ENCODE measurements at places on chromosomes 16 and 17.

DNA sequence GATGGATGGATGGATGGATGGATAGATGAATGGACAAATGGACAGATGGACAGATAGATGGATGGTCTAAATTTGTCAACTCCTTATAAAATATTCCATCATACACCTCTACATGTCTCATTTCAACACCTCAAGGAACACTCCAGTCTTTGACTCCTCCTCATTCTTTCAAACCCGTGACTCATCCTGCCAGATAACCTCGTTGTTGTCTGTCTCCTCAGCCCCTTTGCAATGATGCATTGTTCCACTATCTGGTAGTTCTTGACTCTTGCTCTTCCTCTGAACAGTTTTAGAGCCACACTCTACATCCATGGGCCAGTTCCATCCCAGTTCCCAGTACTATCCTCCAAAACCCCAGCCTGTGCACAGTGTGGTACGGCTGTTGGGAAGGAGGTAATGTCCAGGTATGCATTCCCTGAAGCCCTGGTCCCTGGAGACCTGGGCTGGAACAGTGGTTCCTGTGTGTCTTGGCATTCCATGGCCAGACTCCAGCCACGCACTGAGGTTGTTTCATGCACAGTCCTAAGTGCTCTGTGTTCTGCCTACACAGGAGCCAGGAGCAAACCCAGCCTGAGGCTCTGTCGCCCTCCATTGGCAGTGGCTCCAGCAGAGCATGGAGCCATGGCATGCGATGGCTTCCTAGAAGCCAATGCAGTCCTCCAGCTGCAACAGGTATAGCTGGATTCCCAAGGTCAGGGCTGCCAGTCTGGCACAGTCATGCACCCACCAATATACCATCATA, 105.7 kb downstream of the C17orf67 start:
- no peak for DNase-seq

- peak; percentile 87 for DNase-seq
Measured at GRCh38 chr17:43020789-43021740, 1.1 kb downstream of the VAT1 start.

DNA sequence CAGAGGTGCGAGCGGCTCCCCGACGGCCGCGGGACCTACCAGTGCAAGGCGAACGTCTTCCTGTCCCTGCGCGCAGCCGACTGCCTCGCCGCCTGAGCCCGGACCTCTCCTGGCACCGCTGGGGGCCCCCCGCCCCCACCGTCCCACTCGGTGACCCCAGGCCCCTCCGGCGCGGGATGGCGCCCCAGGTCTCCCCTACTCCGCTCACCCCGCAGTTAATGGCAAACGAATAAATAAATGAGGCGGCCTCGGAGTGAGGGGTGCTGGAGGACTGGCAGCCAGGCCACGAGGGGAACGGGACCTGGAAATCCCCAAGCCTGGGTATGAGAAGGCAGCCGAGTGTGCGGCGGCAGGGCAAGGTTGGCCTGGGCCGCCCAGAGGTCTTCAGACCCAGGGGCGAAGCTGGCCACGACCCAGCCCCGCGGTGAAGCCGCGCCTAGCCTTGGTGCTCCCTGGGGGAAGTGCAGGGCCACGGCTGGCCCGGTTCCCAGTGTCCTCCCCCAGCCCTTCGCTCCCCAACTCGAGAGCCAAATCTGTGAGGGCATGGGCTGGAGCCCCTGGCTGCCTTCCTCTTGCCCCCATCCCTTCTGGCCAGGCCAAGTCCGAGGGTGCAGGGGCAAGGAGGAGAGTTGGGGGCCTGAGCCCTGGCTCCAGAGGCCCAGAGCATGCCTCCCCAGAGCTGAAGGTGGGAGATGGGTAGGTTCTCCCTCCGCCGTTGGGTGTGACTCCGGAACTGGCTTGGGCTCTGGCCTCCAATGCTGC, 796 bp downstream of the NPB start:
- DNase-seq, result no peak

DNA sequence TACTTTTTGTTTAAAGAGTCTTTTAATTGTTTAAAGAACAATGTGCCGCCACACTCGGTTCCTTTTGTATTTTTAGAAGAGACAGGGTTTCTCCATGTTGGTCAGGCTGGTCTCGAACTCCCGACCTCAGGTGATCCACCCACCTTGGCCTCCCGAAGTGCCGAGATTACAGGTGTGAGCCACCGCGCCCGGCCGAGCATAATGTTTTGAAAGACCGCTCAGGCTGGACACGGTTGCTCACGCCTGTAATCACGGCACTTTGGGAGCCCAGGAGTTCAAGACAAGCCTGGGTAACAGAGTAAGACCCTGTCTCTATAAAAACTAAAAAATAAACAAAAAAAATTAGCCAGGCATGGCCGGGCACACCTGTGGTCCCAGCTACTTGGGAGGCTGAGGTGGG, 59.8 kb downstream of the RNF213 start:
- no peak for DNase-seq

DNA sequence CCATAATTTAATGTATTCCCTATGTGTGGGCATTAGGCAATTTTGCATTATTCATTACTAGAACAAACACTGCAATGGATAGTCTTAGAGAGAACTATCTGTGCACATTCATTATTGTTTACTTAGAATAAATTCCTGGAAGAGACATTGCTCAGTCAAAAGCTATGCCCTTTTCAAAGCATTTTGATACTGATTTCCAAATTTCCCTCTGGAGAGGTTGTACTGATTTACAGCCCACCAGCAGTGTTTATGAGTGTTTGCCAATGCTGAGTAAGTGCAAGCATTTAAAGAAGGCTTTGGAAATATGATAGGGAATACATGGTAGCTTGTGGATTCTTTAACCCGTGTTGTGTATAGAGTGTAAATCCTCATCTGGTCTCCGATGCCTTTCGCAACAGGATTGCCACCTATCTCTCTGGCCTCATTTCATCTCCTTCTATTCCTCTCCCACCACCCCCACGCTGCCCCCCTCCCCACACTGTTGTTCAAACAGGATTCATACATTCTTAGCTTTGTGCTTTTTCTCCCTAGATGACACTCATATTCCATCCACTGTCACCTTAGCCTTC, 33.4 kb upstream of the MMD start:
- no peak for DNase-seq

- DNase-seq, result no peak
Measured at GRCh38 chr17:7887038-7887481, 1.5 kb upstream of the CHD3 start.

DNA sequence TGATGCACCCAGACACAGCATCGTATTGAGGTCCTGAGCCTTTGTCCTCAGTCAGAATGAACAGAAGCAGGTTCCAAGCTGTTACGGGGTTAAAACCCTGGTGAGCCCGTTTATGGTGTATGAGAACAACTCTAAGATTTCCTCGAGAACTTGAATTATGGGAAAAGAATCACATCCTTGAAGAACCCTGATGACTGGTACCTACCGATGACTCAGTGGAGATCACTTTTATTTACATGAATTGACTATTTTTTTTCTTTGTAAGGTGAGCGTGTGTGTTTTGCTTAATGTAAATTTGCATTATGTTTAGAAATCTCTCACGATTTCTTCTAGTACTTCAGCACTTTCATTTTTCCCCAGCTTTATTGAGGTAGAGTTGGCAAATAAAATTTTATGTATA, 3.3 kb upstream of the KRTAP4-4 start:
- DNase-seq, result no peak

DNA sequence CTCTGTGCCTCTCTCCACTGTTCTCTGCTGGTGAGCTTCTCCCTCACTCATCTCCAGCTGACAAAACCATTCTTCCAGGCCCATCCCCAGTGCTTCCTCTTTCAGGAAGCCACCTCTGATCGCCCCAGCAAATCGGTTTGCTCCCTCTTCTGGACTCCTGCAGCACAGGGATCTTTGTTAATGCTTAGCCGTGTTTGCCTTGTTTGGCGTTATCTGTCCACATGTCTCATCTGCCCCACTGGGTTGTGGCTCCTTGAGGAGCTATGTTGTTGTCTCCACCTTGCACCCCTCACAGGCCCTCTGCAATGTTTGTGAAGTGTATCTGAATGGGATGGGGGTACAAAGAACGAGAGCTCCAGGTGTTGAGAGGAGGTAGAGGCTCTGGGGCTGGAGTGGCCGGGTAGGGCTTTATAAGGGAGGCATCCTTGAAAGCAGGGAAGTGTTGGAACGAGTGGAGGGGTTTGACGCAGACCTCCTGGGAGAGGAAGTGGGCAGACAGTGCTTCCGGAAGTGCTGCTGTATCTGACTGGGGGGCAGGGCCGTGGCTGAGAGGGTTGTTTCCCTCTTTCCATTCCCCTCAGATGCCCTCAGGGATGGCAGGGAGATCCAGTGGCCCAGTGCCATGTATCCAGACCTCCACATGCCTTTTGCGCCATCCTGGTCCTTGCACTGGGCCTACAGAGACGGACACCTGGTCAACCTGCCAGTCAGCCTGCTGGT, 27.8 kb downstream of the CASKIN2 start:
- DNase-seq, result peak; percentile 33

DNA sequence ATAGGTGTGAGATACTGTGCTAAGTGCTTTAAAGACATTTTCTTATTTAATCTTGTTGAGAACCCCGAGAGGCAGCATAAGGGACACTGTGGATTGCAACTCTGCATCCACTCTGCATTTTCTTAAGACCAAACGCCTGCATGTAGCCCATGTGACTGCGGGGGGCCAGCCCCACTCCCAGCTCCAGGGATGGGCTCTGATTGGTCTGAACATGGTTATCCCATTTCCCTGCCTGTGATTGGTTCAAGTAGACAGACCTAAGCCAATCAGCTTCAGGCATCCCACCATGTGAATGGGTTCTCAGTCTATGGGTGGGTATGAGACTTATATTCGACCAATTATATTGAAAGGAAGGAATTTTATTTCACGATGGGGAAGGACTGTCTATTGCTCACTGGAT, 33.2 kb upstream of the USP7 start:
- DNase-seq, result no peak

DNA sequence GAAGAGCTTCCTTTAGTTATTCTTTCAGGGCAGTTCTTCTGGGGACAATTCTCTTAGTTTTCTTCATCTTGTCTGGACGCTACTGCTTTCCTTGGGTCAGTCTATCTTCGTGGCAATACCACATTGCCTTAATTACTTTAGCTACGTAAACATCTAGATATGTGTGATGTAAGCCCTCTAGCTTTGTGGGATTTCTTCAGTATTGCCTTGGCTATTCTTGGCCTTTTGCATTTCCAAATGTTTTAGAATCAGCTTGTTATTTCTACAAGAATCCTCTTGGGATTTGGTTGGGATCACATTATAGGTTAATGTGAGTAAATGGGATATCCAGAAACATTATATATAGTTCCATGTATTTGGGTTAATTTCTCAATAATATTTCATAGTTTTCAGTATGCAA, 9.0 kb upstream of the ST6GALNAC2 start:
- DNase-seq, result no peak

DNA sequence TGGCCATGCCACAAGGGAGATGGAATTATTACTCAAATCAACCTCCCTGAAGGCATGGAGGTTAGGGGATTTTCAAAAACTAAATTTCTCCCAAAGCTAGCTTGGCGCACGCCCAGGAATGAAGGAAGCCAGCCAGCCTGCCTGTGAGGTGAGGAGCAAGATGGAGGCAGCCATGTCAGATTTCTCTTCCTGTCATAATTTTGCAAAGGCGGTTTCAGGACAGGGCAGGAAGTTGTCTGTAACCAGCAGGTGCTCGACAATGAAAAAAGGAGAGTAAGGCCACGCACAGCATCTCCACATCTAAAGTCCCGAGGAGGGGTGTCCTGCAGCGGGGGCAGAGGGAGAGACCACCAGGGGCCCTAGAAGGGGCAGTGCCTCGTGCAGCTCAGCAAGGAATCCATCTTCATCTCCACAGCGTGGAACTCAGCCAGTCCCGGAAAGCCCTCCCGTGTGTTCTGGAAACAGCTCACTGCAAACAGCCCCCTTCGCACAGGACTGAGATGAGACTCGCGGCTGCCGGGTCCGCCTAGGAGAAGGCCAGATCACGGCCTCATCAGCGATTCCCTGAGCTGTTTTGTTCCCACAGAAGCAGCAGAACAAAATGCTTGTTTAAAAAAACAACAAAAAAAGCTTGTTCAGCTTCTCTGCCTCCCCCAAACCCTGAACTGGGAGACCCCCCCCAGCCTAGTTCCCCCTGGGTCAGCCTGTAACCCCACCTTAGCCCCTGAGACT, 47.8 kb downstream of the SLC7A5 start:
- no peak for DNase-seq

DNA sequence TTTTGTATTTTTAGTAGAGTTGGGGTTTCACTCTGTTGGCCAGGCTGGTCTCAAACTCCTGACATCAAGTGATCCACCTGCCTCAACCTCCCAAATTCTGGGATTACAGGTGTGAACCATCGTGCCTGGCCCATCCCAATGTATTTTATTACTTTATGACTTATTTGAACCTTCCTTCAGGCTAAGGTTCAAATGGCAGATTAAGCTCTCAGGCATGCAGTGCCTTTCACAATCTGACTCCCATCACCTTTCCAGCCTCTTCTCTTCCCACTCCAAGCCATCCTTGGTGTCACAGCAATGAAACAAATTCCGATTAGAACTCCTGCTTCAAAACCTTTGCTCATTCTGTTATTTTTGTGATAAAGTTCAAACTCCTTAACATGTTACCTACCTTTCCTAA, 26.6 kb upstream of the YPEL2 start:
- no peak for DNase-seq

DNA sequence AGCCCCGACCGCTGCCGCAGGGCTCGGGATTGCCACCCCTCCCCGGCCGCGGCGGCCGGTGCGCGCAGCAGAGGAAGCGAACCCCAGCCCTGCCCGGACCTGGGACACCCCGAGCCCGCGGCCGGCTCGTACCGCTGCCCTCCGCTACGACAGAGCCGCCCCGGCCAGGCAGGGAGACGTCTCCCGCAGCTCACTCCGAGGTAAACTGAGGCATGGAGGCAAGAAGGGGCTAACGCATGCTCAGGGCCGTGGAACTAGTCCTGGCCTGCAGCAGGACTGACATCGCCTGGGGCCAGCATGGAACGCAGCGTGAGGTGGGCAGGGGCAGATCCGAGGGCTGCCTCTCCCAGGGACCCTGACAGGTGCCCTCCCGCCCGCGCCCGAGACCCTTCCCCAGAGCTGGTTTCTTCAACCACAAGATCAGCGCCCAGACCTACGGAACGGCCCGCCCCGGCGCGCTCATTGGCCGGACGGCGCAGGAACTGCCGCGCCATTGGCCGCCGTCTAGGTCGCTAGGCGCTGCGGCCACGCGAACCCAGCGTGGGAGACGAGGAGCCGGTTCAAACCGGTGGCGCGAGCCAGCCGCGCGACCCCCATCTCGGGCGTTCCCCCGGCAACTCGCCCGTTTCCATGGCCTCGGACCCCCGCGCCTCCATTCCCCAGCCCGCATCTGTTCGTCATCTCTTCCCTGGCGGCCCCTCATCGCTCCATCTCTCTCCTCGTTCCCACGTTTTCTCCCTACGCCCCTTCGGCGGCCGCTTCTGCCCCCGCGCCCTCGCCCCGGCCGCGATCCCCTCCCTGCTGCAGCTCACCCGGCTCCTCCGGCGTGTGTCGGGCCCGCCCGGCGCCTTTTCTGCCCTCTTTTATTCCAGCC, at the start of gene SLC43A2:
Gene SLC43A2 (minus strand): TSS at position 853 of the 874 bp plus-strand sequence. CDS start 960 bp downstream, outside the sequence.
- DNase-seq, result peak; percentile 93

- DNase-seq, result no peak
Measured at GRCh38 chr16:6229186-6229585, 1103.5 kb upstream of the RBFOX1 start.

DNA sequence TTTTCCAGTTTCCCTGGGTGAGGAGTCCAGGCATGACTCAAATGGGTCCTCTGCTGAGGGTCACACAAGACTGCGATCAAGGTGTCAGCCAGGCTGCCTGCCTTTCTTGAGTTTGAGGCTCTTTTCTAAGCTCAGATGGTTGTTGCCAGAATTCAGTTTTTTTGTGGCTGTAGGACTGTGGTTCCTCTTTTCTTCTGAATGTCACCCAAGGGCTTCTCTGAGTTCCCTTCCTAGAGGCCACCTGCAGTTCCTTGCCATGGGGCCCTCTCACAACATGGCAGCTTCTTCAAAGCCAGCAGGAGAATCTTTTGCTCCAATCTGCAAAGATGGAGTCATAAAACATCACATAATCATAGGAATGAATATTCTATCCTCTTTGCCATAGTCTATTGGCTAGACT, 17.5 kb downstream of the LIMD2 start:
- DNase-seq, result no peak

Data from small intestine (tissue), 16 donors.